ENCODE measurements at places on chromosomes 4 and X. TPM values are rescaled to one million over a fixed set of nuclear protein-coding genes. Genes with fewer than 3 reads are reported as not detected.

The SCML1 gene
- 17.1 TPM for total RNA-seq

The EIF4E gene
- 144 TPM for total RNA-seq

The SERTM2 gene
- 0.11 TPM for total RNA-seq

The NSG1 gene
- total RNA-seq: 23.7 TPM

The FATE1 gene
- not detected for total RNA-seq

The TSPAN6 gene
- total RNA-seq: 69.7 TPM

The SYNPO2 gene
- 0.07 TPM for total RNA-seq

The UGT2B11 gene
- not detected for total RNA-seq

The NLRP2B gene
- total RNA-seq: not detected

The UGT2B17 gene
- not detected for total RNA-seq

The SPANXN3 gene
- not detected for total RNA-seq

The OPRPN gene
- total RNA-seq: not detected

The SLC6A14 gene
- total RNA-seq: not detected

The GPR78 gene
- total RNA-seq: not detected

The ZNF711 gene
- total RNA-seq: 24.0 TPM

The STOX2 gene
- 26.7 TPM for total RNA-seq

The IL3RA gene
- total RNA-seq: not detected

The LYAR gene
- 27.3 TPM for total RNA-seq

The CNGA2 gene
- not detected for total RNA-seq

The AKAP4 gene
- not detected for total RNA-seq

The ANK2 gene
- total RNA-seq: 55.6 TPM

The AMER1 gene
- 13.6 TPM for total RNA-seq

The MED14 gene
- 52.7 TPM for total RNA-seq

The BMPR1B gene
- 26.8 TPM for total RNA-seq

The GAGE12H gene
- total RNA-seq: not detected

The IL13RA2 gene
- 0.57 TPM for total RNA-seq

The SH3BP2 gene
- 34.8 TPM for total RNA-seq

The HTN1 gene
- total RNA-seq: not detected

The ZFP92 gene
- 0.23 TPM for total RNA-seq

The FAM3A gene
- 29.9 TPM for total RNA-seq

The SYP gene
- 10.8 TPM for total RNA-seq

The CTAG1A gene
- total RNA-seq: not detected

The RAI2 gene
- total RNA-seq: 0.77 TPM

The TCP11X2 gene
- not detected for total RNA-seq

The CSAG1 gene
- total RNA-seq: not detected

The CT47B1 gene
- not detected for total RNA-seq

The CXCL5 gene
- 0.28 TPM for total RNA-seq

The MMAA gene
- 5.8 TPM for total RNA-seq

The CFAP47 gene
- total RNA-seq: 0.75 TPM

The CXCL11 gene
- total RNA-seq: not detected

The BST1 gene
- total RNA-seq: 1.1 TPM

The RAB40A gene
- total RNA-seq: 0.34 TPM

The HSFX1 gene
- total RNA-seq: 1.4 TPM

The MGAT4D gene
- not detected for total RNA-seq

The EXOC1L gene
- not detected for total RNA-seq

The ITGB1BP2 gene
- total RNA-seq: 7.1 TPM

The NPY1R gene
- 0.49 TPM for total RNA-seq

The F9 gene
- not detected for total RNA-seq

The CENPU gene
- total RNA-seq: 85.3 TPM

The P2RY8 gene
- not detected for total RNA-seq

The ACE2 gene
- total RNA-seq: not detected

The ZNF157 gene
- 1.4 TPM for total RNA-seq

The TENM3 gene
- total RNA-seq: 46.9 TPM

The PHEX gene
- total RNA-seq: 0.57 TPM

The ADGRG2 gene
- 0.20 TPM for total RNA-seq

Data from neural crest cell (in vitro differentiated cells).